Regular cardiac myocyte (primary cell): ENCODE measurements at places on chromosomes 12 and 14. TPM values are rescaled to one million over a fixed set of nuclear protein-coding genes. Genes with fewer than 3 reads are reported as not detected.

The TSPAN8 gene
- 10.2 and 15.2 TPM in 2 replicates for total RNA-seq

The NPFF gene
- not detected in 2 replicates for total RNA-seq

The BEST3 gene
- total RNA-seq = under 0.01 and 0.28 TPM in 2 replicates

The COX8C gene
- total RNA-seq = not detected in 2 replicates
